Fibroblast of upper back skin (primary cell): ENCODE measurements at places on chromosomes 4 and X.

- DNase-seq: peak; percentile 72
These were observed 334.5 kb downstream of the GALNTL6 start for GRCh38 chr4:172147687-172148086.

DNA sequence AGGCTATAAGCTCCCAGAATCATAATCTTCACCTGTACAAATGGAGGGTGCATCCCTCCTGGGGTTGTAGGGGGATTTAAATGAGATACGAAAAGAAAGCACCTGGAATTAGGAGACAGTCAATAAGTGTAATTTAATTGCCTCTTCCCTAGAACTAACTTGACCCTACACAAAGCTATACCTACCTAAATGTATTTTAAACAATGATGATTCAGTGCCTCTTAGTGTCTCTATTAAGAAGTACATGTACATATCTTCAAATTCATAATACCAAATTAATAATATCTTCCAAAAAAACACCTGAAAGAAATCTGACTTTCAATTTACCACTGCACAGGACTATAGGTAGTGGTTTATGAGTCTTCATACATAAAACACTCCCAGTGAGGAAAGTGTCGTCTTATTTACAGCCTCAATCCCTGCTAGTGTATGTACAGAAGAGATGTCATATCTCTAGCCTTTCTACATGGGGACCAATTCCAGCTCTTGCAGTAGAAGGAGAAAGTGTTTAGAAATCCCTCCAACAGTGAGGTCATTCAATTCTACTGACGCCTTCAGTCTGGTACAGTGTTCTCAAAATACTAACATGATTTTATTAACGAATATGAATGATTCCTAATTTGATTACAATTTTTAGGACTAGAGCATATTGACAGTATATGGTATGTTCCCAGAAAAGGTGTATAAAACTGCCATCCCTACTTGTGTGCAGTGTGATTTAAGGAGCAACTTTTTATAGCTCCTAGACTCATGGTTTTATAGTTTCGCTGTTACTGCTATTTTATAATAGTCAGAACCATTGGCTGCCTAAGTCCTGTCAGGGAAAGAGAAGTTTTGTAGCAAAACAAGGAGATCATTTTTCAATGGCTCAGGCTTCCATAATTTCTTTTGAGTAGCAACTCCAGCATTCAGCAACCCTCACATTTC is 282.7 kb downstream of the UNC5C start:
- DNase-seq: no peak

GRCh38 chrX:124018023-124018422 is 56.5 kb downstream of the STAG2 start:
- no peak for DNase-seq

- no peak for DNase-seq
These were observed 7.2 kb downstream of the PGAM4 start for GRCh38 chrX:77962068-77962902.

- no peak for DNase-seq
These were observed 182.0 kb upstream of the FAM241A start for GRCh38 chr4:111963158-111963700.

GRCh38 chr4:3868211-3869173 is 102.3 kb downstream of the ADRA2C start:
- no peak for DNase-seq
